Femur (tissue), 1 donor: ENCODE measurements at places on chromosomes 3 and 15.

DNA sequence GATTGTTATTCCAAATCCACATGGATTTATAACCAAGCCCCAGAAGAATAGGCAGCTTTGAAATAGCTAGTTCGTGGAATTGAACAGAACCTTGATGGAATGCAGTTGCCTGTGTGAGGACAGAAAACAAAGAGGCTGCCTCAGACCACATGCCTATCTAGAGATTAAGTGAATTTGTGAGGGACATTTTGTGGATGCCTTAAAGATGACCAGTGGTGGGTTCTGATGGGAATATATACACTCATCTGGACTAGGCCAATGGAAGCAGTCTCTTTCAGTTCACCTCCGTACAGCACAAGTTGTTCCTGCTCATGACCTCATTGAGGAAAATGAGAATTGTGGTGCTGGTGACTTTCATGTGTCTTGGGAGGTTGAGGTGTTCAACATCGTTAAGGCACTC is 63.2 kb upstream of the PYDC2 start:
- DNase-seq = no peak

- DNase-seq = no peak
These were observed 62.1 kb downstream of the SLCO3A1 start for GRCh38 chr15:91915576-91915975.

- no peak for DNase-seq
These were observed 205.9 kb downstream of the CD47 start for GRCh38 chr3:107884719-107885460.

- peak; percentile 90 for DNase-seq
These were observed 72.4 kb downstream of the TBC1D2B start for GRCh38 chr15:78004919-78005634.

GRCh38 chr15:29099131-29099880 is 170.3 kb downstream of the NSMCE3 start:
- DNase-seq = no peak

GRCh38 chr3:120145542-120146285 is 51.5 kb upstream of the GSK3B start:
- no peak for DNase-seq

- DNase-seq = no peak
These were observed 401 bp downstream of the RAMAC start for GRCh38 chr15:82986442-82986780.

DNA sequence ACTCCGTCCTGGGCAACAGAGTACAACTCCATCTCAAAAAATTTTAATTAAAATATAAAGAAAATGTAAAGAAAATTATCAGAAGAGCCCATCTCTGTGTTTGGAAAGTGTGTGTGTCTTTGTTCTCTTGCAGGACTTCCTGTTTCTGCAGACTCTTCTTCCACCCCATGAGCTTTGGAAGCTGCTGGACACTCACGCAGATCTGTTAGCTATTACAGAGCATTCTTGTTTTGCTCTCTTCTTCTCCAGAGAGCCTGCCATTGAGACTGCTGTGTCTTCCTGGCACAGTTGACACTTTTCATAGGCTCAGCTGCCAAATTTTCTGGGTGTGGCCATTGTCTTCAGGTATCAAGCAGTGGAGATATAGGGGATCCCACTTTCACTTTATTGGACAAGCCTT is 6.0 kb upstream of the CCR8 start:
- no peak for DNase-seq

GRCh38 chr3:73228000-73228399 is 166.5 kb downstream of the EBLN2 start:
- no peak for DNase-seq

GRCh38 chr15:78052001-78052401 is 25.5 kb downstream of the TBC1D2B start:
- DNase-seq = peak; percentile 74

GRCh38 chr15:101427606-101428487 is 61.7 kb downstream of the PCSK6 start:
- no peak for DNase-seq

- no peak for DNase-seq
These were observed 31.3 kb upstream of the DCLK3 start for GRCh38 chr3:36795622-36796021.

DNA sequence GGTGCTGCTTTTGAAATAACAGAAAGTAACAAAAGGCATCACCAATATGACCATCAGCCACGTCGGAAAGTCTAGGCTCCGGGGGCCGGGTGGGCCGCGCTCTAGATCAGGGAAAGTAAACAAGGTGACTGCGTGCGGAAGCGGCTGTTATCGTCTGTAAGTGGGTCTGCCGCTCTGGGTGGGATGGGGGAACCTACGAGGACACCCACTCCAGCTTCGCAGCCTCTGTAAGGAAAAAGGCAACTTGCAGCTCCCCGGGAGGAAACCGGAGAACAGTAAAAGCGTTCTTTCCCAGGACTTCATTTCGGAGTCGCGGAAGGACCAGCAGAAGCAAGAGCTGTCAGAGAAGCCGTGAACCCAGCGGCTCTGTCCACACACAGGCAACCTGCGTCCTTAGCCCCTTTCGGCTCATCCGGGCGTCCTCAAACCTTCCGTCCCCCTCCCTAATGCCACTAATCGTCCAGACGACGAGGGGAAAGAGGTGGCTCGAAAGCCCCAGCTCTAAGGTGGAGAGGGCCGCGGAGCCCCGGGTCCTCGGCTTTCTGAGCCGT is 461 bp downstream of the XRN1 start:
- DNase-seq = peak; percentile 61

DNA sequence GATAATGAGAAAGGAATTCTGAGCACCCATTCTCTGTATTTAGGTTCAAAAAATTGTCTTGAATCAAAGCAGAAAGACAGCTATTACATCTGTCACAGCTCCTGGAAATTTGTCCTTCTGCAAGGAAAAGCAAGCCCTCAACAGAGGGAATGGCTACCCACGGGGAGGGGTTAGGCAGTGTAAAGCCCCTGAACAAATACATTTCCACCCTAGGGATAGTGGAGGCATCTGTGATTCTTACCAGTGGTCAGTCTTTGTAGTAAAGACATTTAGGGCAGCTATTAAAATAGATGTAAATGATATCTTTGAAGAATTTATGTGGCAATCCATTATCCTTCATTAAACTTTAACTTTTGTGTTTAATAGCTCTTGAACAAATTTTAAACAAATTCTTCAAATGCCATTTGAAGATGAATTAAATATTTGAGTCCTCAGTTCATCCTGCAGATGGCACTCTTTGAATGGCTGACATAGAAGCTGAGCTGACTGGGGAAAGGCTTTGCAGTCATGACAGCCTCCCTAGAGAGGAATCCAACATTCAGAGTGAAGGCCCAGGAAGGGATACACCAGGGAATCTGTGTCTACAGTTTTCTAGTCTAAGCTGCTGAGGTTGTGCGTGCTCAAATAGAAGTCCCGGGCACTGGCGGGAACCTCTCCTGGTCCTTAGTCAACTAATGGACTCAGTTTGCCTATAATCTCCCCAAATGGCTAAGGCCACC is 359.7 kb upstream of the ROPN1 start:
- no peak for DNase-seq

DNA sequence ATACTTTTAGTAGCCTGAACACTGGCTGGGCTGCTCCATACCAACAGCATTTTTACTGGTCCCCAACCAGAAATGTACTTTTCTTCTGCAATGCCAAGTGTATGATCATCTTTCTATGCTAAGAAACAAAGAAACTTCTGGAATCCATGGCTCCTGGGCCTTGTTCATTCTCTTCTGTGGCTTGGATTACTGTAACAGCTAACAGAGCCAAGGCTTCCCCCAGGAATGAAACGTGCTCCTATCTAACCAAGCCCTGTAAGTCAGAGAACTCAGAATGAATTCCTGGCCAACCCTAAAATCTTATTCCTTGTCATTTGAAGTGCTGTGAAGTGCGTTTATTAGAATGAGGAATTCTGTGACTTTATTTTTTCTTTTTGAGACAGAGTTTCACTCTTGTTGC is 102.9 kb upstream of the RAD18 start:
- no peak for DNase-seq

- no peak for DNase-seq
These were observed 37.5 kb downstream of the TTC23 start for GRCh38 chr15:99211926-99212325.

- DNase-seq = no peak
These were observed 41.3 kb downstream of the MEIS2 start for GRCh38 chr15:37059086-37059485.

- DNase-seq = no peak
These were observed 5.9 kb upstream of the FMN1 start for GRCh38 chr15:33200444-33200843.

GRCh38 chr3:191555037-191555436 is 94.1 kb downstream of the PYDC2 start:
- DNase-seq = no peak

GRCh38 chr15:63156755-63157117 is 541 bp downstream of the RPS27L start:
- peak; percentile 44 for DNase-seq
